RPMI7951 (cell line): ENCODE measurements at places on chromosomes 1 and 21.

- no peak for DNase-seq
Observed at GRCh38 chr1:36793452-36793851, 240.9 kb downstream of the GRIK3 start.

DNA sequence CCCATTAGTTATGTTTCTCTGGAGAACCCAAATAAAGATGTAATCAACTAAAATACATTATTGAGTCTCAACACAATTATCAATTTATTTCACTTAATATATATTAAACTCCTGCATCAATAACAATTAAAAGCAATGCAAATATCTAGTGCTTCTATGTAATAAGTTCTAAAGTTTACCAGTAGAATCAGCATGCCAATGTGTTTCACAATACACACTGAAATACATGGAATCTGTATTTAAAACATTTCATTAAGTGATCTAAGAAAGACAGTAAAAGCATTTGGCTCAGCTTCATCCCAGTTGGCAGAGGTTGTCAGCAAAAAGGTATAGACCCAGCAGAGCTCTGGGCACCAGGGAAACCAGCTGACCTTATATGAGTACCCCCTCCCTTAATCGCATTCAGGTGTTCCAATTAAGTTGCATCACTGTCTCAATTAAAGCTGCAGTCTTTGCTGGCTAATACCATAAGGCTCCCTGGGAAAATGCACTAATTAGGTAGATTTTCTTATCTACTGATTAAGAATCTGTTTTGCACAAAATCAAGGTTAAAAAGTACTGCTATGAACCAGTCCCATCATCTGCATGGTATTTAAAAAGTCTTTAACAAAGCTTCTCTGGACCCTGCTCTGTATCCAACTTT, 63.1 kb downstream of the NIBAN1 start:
- no peak for DNase-seq

- DNase-seq = peak; percentile 82
Observed at GRCh38 chr21:34020005-34020847, 53.2 kb upstream of the MRPS6 start.

DNA sequence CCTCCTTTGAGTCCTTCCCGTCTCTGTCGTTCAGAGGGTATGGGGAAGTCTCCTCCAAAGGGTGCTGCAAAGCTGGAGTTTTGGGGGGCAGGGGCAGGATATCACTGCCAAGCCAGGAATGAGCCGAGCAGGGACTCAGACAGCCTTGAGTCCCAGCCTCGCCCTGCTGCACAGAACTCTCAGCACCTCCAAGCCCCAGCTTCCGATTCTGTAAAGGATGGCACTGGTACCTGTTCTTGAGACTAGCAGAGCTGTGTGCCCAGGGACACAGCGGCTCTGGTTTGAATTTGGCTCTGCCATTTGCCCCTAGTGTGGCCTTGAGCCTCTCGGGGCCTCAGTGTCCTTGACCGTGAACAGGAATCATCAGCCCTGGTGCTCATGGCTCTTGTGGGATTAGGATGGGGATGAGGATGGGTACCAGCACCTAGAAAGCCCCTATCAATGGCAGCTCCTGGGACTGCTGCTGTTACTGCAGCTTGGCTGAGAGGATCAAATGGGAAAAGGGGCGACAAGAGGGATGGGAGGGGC, 1.5 kb upstream of the FBLIM1 start:
- no peak for DNase-seq

DNA sequence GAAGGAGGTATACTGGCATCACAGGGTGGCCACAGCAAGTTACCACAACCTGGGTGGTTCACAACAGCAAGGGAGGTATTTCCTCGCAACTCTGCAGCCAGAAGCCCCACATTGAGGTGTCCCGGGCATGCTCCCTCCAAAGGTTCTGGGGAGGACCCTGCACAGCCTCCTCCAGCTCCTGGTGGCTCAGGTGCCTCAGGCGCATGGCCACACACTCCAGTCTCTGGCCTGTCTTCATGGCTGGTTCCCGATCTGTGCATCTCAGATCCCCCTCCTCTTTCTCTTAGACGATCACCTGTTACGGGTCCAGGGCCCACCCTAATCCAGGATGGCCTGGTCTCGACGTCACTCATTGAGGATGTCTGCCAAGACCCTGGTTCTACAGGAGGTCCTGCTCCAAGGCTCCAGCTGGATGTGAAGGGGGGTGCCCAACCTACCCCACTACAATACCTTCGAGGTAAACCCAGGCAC, 6.7 kb upstream of the ARF1 start:
- no peak for DNase-seq

- DNase-seq = no peak
Observed at GRCh38 chr21:42092771-42093170, 21.7 kb downstream of the UMODL1 start.

DNA sequence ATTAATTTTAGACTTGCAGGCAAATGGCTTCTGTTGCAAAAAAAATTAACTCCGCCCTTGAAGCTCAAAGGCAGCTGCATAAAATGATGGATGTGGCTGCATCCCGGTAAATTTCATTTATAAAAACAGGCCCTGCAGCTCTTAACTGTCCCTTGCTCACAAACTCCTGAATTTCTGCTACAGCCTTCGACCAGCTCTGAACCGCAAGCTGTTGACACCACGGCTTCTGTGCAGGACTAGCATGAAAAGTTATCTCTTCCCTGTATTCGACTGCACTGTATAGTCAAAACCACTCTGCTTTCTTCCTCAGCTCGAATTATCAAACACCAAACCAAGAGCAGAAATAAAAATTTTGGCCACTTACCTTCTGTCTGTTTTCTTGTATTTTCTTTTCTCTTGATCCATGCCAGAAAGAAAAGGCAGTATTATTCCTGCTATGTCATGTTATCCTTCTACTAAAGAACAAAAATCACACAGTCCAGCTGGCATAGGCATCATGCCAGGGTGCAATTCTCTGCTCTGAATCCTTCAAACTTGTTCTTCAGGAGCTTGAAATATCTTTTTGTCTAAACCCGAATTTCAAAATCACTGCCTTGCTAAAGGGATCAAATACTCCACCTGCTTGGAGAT, 195.5 kb upstream of the NCAM2 start:
- DNase-seq = no peak

DNA sequence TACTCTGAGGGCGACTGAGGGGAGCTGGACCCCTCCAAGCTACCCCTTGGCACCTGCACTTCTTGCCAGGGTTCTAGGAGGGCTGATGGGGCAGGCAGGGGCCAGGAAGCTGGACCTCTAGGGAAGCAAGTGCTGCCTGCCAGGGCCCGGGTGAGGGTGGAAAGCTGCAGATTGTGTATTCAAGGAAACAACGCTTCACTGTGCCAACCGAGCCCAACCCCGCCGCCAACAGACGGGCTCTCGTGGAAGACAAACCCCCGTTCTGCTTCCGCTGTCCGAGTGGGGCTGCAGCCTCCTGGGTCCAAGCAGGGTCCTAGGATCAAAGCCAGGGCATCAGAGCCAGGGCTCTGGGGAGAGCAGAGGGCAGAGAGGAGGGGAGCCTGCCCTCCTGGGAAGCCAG, 3.2 kb downstream of the EFHD2 start:
- DNase-seq = no peak

- no peak for DNase-seq
Observed at GRCh38 chr1:30694280-30695175, 28.9 kb downstream of the MATN1 start.

- DNase-seq = no peak
Observed at GRCh38 chr1:230548997-230549396, 93.3 kb upstream of the COG2 start.

DNA sequence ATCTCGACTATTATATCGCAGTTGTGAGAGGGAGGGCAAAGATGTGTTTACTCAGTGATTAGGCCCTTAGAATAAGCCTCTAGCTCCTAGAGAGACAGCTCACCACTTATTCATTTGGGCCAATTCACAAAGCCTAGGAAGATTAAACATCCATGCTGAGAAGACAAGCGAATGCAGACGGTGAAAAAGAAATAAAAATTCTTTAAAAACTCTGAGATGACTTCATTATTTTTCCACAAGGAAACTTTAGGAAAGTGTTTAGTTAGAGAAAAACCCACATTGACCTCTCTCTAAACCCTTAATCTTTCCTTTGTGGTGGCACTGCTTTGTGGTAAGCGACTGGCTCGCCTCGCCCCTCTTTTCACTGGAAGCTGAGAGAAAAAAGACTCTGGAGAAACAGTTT, 146.8 kb upstream of the DMRTA2 start:
- DNase-seq = no peak

DNA sequence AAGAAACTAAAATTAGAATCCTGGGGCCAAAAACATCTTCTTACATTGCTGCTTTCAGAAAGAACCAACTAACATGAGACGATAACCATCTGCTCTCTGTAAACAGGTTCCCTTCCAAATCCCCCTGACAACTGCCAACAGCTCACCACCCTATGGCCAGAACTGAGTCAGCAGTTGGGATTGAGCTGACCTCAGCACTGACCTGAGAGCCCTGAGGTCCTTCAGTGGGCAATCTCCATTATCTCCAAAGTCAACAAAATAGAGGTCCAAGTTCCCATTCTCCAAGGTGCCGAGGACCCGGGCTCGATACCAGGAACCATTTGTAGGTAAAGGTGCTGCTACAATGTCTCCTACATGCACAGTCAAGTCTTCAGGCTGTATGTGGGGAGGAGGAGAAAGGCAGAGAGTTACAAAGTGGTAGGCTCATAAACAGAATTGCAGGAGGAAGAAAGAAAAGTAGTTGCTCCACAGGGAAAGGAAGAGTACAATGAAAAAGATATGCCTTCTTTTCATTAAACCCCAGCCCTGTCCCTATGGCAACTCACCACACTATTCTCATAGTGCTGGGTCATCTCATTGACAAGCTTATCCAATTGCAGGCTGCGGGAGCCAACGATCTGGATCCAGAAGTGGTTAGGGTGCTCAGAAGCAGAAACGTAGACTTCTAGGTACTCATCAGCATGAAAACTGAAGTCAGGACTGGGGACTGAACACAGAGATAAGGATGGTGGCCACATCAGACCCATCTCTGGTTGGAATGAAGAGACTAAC, 12.8 kb upstream of the MRPL9 start:
- DNase-seq = no peak

DNA sequence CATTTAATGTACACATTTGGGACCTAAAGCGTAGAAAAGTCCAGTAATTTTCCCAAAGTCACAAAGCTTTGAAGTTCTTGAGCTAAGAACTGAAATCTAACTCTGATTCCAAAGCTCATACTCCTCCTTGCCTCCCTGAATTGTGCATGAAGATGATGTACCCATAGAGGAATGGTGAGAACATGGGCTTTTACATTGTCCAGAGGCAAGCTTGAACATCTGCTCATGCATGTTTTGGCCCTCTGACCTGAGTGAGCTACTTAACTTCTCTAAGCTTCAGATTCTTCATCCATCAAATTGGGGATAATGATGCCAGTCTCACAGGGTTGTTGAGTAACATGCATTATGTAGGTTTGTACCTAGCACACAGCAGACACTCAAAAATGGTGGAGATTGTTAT, 258.4 kb upstream of the HOOK1 start:
- no peak for DNase-seq

- peak; percentile 36 for DNase-seq
Observed at GRCh38 chr1:45304311-45305081, 22.2 kb upstream of the HPDL start.

GRCh38 chr1:78640462-78640861, 9.2 kb upstream of the IFI44 start:
- DNase-seq = no peak

DNA sequence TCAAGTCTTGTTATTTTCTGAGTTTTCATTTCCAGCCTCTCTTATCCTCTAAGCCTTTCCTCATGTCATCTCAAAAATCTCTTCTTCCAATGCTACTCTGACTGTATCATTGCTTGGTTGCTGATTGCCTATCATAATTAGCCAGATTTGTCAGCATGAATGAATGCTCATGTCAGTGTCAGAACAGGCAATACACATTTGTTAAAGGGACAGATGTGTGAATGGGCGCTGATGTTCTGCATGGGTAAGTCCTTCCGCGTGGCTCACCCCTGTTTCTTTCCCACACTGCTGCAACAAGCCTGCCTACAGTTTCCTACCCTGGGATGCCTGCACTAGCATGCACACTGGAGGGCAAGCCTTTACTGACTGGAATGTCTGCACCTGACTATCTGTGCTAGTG, 100.6 kb downstream of the RHOU start:
- DNase-seq = no peak

- no peak for DNase-seq
Observed at GRCh38 chr1:246265481-246265880, 241.6 kb downstream of the SMYD3 start.

DNA sequence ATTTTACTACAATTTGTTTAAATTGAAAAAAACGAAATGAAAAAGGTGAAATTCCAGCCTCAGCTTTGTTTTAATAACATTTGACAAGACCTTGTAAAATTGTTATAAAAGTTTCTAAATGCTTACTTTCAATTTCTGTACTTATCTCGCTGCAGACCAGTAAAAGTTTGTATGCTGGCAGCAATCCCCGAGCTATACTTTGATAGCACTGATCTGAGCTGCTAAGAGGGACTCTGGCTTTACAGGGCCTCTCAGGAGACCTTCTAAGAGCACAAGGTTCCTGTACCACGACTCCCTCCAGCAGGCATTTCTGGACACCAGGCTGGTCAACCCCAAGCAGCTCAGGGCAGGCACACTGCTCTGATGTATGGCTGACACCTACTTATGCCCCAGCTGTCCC, 13.1 kb downstream of the STMN1 start:
- DNase-seq = no peak

DNA sequence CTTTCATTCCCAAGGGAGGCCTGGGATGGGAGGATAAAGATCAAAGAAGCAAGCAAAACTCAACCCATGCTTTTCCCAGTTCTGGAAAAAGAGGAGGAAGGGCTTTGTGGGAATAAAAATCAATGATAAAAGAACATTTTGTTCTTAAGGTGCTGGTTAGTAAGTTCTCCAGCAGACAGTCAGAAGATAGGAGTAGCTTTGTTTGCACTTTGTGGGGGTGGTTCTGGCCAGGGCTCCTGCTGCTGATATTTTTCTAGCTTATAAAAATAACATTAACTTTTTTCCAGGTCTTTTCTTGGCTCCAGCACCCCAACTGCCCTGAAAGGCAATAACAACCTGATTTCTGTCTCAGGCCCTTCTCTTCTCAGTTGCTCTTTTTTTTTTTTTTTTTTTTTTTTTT, 220.0 kb downstream of the FGGY start:
- no peak for DNase-seq

DNA sequence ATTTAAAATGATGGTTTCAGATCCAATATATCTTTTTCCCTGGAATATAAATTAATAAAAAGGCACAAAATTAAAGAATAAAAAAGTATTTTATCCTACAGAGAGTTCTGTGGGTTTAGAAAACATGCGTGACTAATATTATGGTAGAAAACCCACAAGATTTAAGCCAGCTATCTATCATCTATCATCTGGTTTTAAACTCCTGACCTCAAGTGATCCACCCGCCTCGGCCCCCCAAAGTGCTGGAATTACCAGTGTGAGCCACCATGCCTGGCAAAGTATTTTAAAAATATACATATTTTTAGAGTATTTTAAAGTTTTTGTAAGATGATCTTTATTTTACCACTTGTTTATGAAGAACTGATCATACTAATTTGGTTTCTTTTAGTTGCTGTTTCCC, 79.5 kb downstream of the NRIP1 start:
- peak; percentile 51 for DNase-seq
